Neural crest cell (in vitro differentiated cells): ENCODE measurements at places on chromosomes 2 and 18. TPM values are rescaled to one million over a fixed set of nuclear protein-coding genes. Genes with fewer than 3 reads are reported as not detected.

DNA sequence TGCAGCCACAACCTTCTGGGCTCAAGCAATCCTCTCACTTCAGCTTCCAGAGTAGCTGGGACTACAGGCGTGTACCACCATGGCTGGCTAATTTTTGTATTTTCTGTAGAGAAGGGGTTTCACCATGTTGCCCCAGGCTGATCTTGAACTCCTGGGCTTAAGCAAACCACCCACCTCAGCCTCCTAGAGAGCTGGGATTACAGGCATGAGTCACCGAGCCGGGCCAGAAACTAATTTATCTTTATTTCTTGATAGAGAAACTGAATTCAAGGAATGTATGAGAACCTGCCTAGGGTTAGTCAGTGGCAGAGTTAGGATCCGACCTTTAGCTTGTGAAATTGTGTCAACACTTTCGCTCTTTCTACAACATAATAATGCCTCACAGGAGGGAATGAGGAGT lies 19.3 kb upstream of the ITGAV start:
- peaks cover 2% of the 10 kb centered on the region for H3K36me3 ChIP-seq
- H3K4me3 ChIP-seq: no peak overlapping the region
- H3K27me3 ChIP-seq: no peaks in the 10 kb centered on the region
- H3K27ac ChIP-seq: no peak overlapping the region

GRCh38 chr2:36562973-36563532 lies 34.9 kb downstream of the FEZ2 start:
- peaks cover 19% of the 10 kb centered on the region for H3K4me1 ChIP-seq
- no peaks in the 10 kb centered on the region for H3K27me3 ChIP-seq
- no peak overlapping the region for H3K4me3 ChIP-seq

Gene ZNF892
- total RNA-seq: 18.9 and 20.2 TPM in 2 replicates

Gene TBC1D8
- total RNA-seq: 7.8 and 8.8 TPM in 2 replicates
